Spinal cord (tissue), 10 donors: ENCODE measurements at places on chromosomes 2 and 18. TPM values are rescaled to one million over a fixed set of nuclear protein-coding genes. Genes with fewer than 3 reads are reported as not detected.

Gene PAIP2B
- total RNA-seq = 14.0 TPM

- no peak overlapping the region for H3K4me3 ChIP-seq
- H3K27me3 ChIP-seq = no peaks in the 10 kb centered on the region
- no peaks in the 10 kb centered on the region for H3K4me1 ChIP-seq
- DNase-seq = no peak
- no peak overlapping the region for H3K27ac ChIP-seq
These were observed 89.2 kb upstream of the STK17B start for GRCh38 chr2:196260546-196260945.

- H3K27me3 ChIP-seq = no peaks in the 10 kb centered on the region
- H3K27ac ChIP-seq = no peak overlapping the region
- peaks cover 24% of the 10 kb centered on the region for H3K4me1 ChIP-seq
- H3K36me3 ChIP-seq = no peaks in the 10 kb centered on the region
- H3K4me3 ChIP-seq = no peak overlapping the region
- no peak for DNase-seq
These were observed 157.2 kb downstream of the WDSUB1 start for GRCh38 chr2:159129269-159129668.

GRCh38 chr2:203340791-203341487, 12.7 kb downstream of the ABI2 start:
- no peak overlapping the region for H3K4me3 ChIP-seq
- peaks cover 9% of the 10 kb centered on the region for H3K36me3 ChIP-seq
- H3K27me3 ChIP-seq = no peaks in the 10 kb centered on the region
- DNase-seq = no peak

Gene CERKL
- 2.6 TPM for total RNA-seq

- DNase-seq = no peak
- no peak overlapping the region for H3K4me3 ChIP-seq
- peaks cover 12% of the 10 kb centered on the region for H3K4me1 ChIP-seq
- H3K27ac ChIP-seq = no peak overlapping the region
- no peaks in the 10 kb centered on the region for H3K36me3 ChIP-seq
These were observed 26.4 kb upstream of the FZD7 start for GRCh38 chr2:202007015-202007982.

Gene ASB18
- 0.39 TPM for total RNA-seq

- no peak overlapping the region for H3K4me3 ChIP-seq
- H3K36me3 ChIP-seq = peaks cover 5% of the 10 kb centered on the region
- DNase-seq = no peak
These were observed 39.1 kb downstream of the PCARE start for GRCh38 chr2:29035016-29035745.

Gene RNF144A
- 82.3 TPM for total RNA-seq

Gene DPP4
- 9.2 TPM for total RNA-seq

- DNase-seq = no peak
- no peaks in the 10 kb centered on the region for H3K36me3 ChIP-seq
- peaks cover 40% of the 10 kb centered on the region for H3K27me3 ChIP-seq
- H3K27ac ChIP-seq = no peak overlapping the region
- H3K4me1 ChIP-seq = peaks cover 15% of the 10 kb centered on the region
These were observed 620 bp upstream of the SLC9A2 start for GRCh38 chr2:102618452-102619413.

GRCh38 chr2:216119986-216120385, 10.8 kb downstream of the XRCC5 start:
- H3K4me3 ChIP-seq = no peak overlapping the region
- no peak for DNase-seq
- H3K27ac ChIP-seq = no peak overlapping the region
- H3K4me1 ChIP-seq = peaks cover 3% of the 10 kb centered on the region
- H3K27me3 ChIP-seq = no peaks in the 10 kb centered on the region
- peaks cover 28% of the 10 kb centered on the region for H3K36me3 ChIP-seq

DNA sequence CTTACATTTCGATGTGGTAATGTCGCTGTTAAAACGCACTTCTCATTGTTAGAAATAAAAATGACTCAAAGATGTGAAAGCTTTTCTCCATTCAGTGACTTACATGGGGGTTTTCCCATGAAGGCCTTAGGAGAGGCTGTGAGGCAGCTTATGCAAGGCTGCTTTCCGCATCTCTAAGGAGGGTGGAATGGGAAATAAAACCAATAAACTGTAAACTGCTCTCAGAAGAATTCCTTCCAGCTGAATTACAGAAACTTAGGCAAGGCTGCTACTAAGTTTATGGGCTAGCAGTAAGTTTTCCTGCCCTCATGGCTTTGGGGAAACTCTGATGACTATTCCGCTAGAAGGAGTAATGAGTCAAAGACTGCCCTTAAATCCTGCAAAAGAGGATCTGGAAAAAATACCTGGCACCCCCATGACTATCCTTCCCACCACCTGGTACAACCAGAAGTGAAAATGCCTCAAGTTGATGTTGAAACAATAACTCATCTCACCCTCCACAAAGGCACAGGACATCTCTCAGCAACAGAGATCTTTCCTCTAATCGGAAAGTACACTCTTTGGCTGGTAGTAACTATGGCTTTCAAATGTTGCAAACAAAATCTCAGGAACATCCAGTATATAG, 97.7 kb upstream of the SMAD7 start:
- peaks cover 10% of the 10 kb centered on the region for H3K36me3 ChIP-seq
- no peaks in the 10 kb centered on the region for H3K27me3 ChIP-seq
- no peak for DNase-seq
- no peak overlapping the region for H3K4me3 ChIP-seq
- peaks cover 19% of the 10 kb centered on the region for H3K4me1 ChIP-seq

DNA sequence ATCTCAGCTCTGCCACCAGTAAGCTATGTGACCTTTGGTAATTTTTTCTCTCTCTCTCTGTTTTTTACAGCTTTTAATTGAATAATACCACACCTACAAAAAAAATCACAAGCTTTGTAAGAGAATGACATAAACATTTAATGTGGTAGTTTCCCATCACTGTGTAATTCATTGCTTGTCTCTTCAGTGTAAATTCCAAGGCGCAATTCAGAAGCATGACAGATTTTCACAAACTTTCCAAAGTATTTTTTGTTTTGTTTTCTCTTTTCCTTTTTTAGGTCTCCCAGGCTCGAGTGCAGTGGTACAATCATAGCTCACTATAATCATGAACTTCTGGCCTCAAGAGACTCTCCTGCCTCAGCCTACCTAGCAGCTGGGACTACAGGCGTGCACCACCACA, 25.0 kb upstream of the PPM1B start:
- H3K36me3 ChIP-seq = no peaks in the 10 kb centered on the region
- H3K4me1 ChIP-seq = no peaks in the 10 kb centered on the region
- H3K4me3 ChIP-seq = no peak overlapping the region
- H3K27ac ChIP-seq = no peak overlapping the region

GRCh38 chr2:98485453-98485755, 40.7 kb downstream of the INPP4A start:
- no peak overlapping the region for H3K27ac ChIP-seq
- peaks cover 31% of the 10 kb centered on the region for H3K4me1 ChIP-seq
- no peaks in the 10 kb centered on the region for H3K27me3 ChIP-seq

DNA sequence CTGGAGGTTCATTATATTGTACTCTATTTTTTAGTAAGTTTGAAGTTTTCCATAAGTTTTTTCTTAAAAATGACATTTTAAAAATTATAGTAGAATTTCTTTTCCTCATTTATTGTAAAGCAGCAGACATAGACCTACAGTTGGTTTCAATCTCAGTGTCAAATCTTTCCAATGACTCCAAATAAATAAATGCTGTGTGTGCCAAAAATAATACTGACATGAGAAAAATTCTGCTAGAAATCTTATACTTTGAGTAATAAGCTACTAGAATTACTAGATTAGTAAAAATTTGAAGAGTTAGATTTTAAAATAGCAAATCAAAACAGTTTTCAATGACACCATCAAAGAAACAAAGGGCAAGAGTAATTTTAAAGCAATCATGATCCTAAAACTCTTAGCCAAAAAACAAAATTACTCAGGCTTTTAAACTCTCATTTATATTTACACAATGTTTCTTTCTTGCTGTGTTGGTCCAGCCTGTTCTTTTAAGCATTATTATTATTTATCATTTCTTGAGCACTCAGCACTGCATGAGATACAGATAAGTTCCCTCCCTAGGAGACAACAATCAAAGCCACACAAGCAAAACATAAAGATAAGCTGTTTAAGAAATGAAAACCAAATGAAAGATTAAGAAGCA, 8.3 kb upstream of the KANSL1L start:
- H3K27me3 ChIP-seq = no peaks in the 10 kb centered on the region
- DNase-seq = no peak
- no peaks in the 10 kb centered on the region for H3K36me3 ChIP-seq
- no peaks in the 10 kb centered on the region for H3K4me1 ChIP-seq
- H3K27ac ChIP-seq = no peak overlapping the region

DNA sequence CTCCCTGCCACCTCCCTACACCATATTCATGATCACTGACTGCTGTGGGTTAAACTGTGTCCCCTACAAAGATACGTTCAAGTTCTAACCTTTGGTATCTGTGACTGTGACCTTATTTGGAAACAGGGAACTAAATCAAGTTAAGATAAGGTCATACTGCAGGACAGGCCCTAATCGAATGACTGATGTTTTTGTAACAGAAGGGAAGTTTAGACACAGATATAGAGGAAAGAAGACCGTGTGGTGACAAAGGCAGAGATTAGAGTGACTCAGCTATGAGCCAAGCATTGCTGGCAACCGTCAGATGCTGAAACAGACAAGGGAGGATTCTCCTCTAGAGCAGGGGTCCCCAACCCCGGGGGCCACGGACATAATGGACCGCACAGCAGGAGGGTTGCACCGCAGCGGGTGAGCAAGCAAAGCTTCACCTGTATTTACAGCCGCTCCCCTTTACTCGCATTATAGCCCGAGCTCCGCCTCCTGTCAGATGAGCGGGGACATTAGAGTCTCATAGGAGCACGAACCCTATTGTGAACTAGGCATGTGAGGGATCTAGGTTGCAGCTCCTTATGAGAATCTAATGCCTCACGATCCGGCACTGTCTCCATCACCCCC, 28.9 kb upstream of the RNF152 start:
- no peak overlapping the region for H3K27ac ChIP-seq
- DNase-seq = no peak
- H3K27me3 ChIP-seq = no peaks in the 10 kb centered on the region
- H3K4me3 ChIP-seq = no peak overlapping the region

Gene MEIS1
- 68.4 TPM for total RNA-seq

DNA sequence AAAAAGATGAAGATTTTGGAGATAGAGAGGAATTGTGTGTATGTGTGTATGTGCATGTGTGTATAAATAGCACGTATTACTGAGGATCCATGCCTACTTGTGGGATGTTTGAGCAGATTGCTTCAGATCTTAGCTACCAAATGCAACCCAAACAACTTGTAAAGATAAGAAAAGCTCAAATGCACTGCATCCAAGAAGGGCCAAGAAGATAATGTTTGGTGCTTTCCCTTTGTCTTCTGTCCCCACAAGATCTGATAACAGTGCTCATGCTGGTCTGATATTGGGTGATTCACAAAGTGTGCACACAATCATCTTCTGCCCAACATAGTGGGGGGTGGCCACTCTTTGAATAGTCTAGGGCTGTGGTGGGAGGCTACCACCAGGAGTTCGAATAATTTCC, 284.8 kb upstream of the CYRIA start:
- H3K27me3 ChIP-seq = no peaks in the 10 kb centered on the region
- H3K36me3 ChIP-seq = no peaks in the 10 kb centered on the region
- H3K4me3 ChIP-seq = no peak overlapping the region
- no peaks in the 10 kb centered on the region for H3K4me1 ChIP-seq
- no peak overlapping the region for H3K27ac ChIP-seq

Gene DOK1
- 14.5 TPM for total RNA-seq

DNA sequence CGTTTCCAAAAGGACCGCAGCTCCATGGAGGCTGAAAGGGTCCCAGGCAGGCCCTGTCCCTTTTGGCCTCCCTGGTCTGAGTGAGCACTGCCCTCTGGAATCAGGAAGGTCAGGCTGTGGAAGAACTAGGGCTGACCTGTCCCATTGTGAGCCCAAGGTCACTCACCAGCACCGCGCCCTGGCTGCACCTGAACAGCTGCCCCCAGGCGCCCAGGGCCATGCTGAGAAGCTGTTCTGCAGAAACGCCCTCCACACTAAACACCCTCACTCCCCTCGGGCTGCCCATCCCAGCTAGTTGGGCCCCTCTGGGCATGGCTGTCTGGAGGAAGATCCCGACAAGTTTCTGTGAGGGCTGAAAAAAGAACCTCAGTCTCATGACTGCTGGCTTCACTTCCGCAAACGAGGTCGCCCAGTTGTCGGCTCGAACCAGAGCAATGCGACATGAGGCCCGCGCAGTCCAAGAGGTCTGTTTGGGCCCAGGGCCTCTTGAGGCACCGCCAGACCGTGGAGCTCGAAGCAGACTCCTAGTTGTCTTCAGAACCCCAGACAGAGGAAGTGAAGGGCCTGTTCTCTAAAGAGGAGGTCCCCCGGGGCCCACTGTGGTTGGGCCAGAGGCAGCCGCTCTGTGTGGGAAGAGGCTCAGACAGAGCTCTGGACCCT, 64.4 kb downstream of the INPP5D start:
- H3K4me1 ChIP-seq = peaks cover 21% of the 10 kb centered on the region
- H3K27ac ChIP-seq = no peak overlapping the region
- no peaks in the 10 kb centered on the region for H3K36me3 ChIP-seq
- no peak for DNase-seq

DNA sequence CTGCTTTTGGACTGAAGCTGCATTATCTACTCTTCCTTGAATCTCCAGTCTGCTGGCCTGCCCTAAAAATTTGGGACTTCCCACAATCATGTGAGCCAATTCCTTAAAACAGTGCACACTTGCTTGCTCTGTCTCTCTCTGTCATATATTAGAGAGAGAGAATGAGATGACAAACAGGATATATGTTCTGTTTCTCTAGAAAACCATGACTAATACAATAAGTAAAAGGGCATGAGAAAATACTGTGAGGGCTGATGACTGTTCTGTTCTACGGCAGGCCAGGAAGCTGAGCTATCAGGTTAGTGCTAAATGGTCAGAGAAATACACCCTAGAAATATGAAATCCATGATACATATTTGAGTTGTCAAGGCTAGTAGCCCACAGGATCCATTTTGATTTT, 1896.8 kb upstream of the CELF4 start:
- no peaks in the 10 kb centered on the region for H3K36me3 ChIP-seq
- H3K27ac ChIP-seq = no peak overlapping the region
- no peak overlapping the region for H3K4me3 ChIP-seq
- no peaks in the 10 kb centered on the region for H3K4me1 ChIP-seq
- no peak for DNase-seq

Gene AQP4
- total RNA-seq = 1,006 TPM

Gene TP53I3
- total RNA-seq = 16.9 TPM

Gene CDH19
- total RNA-seq = 10.9 TPM

GRCh38 chr2:133503323-133503722, 64.9 kb downstream of the NCKAP5 start:
- peaks cover 10% of the 10 kb centered on the region for H3K4me1 ChIP-seq
- H3K27me3 ChIP-seq = no peaks in the 10 kb centered on the region
- no peaks in the 10 kb centered on the region for H3K36me3 ChIP-seq
- H3K27ac ChIP-seq = no peak overlapping the region
- no peak for DNase-seq

Gene LONRF2
- total RNA-seq = 17.0 TPM

DNA sequence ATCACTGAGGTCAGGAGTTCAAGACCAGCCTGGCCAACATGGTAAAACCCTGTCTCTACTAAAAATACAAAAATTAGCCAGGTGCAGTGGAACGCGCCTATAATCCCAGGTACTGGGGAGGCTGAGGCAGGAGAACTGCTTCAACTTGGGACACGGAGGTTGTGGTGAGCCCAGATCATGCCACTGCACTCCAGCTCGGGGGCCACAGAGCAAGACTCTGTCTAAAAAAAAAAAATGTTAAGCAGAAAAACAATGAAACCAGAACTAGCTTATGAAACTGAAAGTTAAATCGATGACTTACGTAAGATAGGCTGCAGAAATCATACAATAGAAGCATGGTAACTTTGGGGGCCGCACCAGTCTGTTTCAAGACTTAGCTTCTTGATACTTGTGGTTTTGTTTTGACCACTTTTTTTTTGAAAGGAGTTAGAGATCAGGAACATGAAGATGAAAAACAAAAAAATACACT, 6.2 kb upstream of the GPR155 start:
- no peak overlapping the region for H3K27ac ChIP-seq
- no peak overlapping the region for H3K4me3 ChIP-seq
- no peaks in the 10 kb centered on the region for H3K36me3 ChIP-seq
- no peak for DNase-seq
